ENCODE measurements at places on chromosomes 6 and 20.

DNA sequence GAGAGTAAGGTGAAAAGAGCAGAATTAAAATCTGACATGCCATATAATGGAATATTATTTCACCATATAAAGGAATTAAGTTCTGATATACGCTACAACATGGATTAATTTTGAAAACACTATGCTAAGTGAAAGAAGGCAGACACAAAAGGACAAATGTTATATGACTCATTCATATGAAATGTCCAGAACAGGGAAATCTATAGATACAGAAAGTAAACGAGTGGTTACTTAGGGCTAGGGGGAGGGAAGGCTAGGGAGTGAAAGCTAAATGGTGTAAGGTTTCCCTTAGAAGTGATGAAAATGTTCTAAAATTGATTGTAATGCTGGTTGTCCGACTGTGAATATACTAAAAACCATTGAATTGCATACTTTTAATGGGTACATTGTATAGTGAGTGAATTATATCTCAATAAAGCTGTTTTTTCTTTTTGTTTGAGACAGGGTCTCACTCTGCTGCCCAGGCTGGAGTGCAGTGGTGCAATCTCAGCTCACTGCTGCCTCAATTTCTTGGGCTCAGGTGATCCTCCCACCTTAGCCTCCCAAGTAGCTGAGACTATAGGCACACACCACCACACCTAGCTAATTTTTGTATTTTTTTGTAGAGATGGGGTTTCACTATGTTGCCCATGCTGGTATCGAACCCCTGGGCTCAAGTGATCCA, 8.2 kb downstream of the PRPH2 start:
- DNase-seq, result no peak

- no peak for DNase-seq
Observed at GRCh38 chr20:13883425-13883824, 98.6 kb downstream of the NDUFAF5 start.

DNA sequence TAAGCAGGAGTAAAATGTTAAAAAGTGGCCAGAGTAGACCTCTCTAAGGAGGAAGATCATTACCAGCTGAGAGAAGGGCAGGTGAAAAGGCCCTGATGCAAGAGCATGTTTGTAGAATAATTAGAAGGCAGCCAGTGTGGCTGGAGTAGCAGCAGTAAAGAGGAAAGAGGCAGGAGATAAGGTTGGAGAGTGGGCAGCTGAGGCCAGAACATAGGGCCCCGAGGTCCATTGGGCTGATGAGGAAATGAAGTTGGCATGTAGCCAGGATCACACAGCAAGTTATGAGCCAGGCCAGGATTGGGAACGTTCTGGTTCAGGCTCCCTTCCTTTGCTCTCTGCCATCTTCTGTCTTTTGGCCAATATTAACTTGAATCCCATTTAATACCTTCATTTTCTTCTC, 51.6 kb downstream of the RALY start:
- peak; percentile 73 for DNase-seq

GRCh38 chr20:32941155-32941885, 62.9 kb downstream of the SUN5 start:
- no peak for DNase-seq

- no peak for DNase-seq
Observed at GRCh38 chr20:62951896-62952372, 575 bp upstream of the SLC17A9 start.

DNA sequence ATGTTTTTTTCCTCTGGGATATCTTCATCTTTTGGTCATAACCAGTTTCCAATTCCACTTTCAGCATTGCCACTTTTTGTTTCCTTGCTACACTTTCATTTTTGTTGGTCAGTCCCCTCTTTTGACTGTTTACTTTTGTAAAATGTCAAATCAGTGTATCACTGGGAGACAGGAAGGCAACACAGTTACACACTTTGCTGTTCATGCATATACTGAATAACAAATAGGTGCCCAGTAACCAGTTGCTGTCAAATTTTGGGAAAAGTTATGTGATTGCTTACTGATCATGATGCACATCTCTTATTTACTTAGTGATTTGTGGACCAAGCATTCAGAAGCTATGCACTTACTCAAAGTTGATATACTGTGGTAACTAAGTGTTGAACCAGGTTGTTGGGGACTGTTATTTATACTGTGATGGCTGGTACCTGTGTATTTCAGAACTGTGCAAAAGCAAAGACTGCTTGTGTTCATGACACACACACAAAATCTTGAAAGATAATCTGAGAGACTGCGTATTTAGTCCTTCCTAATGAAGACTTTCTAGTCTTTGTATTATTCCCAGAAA, 41.0 kb downstream of the ZNF292 start:
- no peak for DNase-seq

- no peak for DNase-seq
Observed at GRCh38 chr6:48809245-48809644, 653.8 kb downstream of the MMUT start.

DNA sequence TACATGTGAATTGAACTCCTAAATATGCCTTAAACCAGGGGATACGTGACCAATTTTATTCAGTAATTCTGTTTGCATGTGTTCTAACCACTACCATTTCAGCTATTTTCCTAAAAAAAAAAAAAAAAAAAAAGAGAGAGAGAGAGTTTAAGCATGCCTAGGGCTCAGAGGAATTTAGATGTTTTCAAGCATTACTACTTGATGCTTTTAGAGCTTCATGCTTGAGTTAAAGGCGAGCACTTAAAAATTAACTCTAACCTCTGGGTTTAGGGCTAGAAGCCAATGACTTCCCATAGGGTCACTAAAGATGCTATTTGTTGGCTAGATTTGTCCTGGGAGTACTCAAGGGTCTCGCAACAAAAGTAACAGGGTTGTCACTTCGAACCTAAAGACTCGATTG, 217.7 kb downstream of the ATXN1 start:
- DNase-seq, result no peak

DNA sequence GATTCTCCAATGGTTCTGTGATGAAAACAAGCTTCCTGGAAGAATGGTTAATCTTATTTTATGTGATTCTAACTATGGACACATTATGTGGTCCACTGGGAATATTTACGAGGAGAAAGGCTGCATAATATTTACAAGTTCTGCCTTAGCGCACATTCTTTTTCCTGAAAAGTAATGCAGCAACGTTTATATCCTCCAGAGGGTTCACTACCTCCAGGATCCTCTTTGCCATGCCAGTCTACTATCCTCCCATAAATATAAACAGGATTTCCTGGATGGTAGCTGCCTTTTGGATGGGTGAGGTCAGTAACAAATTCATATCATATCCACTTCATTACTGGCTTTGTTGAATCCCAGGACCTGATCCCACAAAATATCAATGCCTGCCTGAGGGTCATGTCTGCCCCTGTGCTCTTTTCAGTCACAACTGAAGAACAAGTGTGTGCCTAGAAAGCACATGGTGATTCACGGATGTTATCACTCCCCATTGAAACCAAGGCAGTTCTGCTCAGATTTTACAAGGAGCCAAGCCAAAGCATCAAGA, 30.4 kb downstream of the ADGRF5 start:
- no peak for DNase-seq

DNA sequence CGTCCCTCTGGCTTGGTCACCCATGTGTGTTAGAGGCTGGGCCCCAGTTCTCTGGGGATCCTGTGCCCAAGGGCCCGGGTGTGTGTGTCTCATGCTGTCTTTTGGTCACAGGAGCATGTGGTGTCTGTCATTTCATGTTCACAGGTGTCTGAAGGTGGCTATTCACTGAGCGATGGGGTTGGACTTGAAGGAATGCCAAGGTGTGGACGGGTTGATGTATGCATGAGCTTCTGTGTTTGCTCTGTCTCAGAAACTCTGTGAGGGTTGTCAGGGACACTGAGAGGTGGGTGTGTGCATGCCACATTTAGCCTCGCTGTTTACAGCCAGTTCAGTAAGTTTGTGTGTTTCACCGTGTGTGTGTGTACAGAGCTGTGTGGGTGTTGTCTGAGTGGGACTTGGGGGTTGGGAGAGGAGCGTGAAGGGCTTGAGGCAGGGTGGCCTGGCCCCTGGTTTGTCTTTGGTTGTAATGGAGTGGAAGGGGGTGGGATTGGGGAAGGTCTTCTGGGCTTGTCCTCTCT, 1.2 kb downstream of the DDR1 start:
- DNase-seq, result peak; percentile 70

GRCh38 chr6:156053626-156054025, 598.0 kb upstream of the NOX3 start:
- DNase-seq, result no peak

- DNase-seq, result no peak
Observed at GRCh38 chr6:22448291-22448711, 121.1 kb upstream of the HDGFL1 start.

- DNase-seq, result no peak
Observed at GRCh38 chr20:1302685-1303541, 26.0 kb downstream of the SDCBP2 start.

DNA sequence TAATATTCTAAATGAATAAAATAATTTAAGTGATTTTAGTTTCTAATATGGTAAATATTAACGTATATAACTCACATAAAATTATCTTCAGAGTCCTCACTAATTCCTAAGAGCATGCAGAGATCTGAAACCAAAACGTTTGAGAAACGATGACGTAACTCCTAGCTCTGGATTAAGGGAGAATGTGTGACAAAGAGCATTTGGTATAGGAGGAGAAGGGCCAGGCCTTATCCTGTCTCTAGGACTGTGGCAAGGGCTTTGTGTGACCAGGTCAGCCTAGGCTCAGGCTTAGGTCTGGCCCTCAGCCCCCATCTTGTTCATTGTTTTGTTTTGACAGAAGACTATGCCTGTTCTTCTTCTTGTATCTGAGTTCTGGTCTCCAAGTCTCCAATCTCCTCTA, 19.2 kb upstream of the POLR1H start:
- no peak for DNase-seq

DNA sequence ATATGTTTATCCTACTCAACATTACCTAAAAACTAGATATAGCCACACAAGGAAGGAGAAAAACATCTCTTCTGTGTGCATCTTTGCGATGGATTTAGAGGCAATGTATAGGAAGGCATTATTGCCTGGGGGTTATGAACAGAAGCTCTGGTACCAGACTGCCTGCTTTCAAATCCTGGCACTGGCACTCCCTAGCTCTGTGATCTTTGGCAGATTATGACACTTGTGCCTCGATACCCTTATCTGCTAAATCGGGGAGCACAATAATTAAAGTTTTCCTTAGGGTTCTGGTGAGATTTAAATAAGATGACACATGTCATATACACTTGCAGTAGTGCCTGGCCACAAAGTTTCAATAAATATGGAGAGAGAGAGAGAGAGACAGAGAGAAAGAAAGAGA, 53.3 kb downstream of the SYNE1 start:
- no peak for DNase-seq

DNA sequence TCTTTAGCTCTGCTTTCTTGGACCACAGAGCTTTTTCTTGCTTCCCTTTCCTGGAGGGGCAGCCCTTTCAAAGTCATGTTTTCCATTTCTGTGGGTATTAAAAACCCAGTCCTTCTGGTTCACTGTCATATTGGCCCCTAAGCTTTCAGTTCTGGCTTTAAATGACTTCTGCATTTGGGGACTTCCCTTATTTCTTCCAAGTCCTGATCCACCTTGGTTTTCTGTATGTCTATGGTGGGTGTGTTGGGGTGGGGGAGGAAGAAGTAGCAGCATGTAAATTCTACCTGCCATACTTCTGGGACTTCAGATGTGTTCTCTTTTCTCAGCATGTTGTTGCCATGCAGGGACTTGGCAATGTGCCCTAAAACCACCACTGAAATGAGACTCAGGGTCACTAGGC, 77.1 kb upstream of the EMILIN3 start:
- DNase-seq, result no peak

GRCh38 chr6:150272976-150273315, 95.9 kb upstream of the IYD start:
- DNase-seq, result no peak

DNA sequence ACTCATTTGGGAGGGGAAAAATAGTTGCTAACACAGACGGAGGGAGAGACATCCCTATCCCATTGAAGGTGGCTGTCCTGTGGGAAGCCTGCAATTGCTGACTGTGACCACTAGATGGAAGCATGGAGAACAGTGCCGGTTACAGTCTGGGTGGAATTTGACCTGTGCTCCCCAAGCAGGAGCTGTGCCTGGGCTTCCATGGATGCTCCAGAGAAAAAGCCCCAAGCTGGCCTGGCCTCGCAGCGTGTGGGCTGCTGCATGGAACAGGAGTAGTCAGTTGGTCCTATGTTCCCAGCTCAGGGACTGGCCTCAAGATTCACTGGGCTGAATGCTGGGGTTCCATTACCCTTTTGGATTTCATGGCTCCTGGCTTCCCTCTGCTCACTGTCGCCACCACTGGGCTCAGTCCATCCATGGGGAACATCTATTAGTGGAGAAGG, 116.3 kb upstream of the CHD6 start:
- peak; percentile 75 for DNase-seq

- DNase-seq, result peak; percentile 81
Observed at GRCh38 chr6:37210313-37210968, 40.5 kb downstream of the PIM1 start.

DNA sequence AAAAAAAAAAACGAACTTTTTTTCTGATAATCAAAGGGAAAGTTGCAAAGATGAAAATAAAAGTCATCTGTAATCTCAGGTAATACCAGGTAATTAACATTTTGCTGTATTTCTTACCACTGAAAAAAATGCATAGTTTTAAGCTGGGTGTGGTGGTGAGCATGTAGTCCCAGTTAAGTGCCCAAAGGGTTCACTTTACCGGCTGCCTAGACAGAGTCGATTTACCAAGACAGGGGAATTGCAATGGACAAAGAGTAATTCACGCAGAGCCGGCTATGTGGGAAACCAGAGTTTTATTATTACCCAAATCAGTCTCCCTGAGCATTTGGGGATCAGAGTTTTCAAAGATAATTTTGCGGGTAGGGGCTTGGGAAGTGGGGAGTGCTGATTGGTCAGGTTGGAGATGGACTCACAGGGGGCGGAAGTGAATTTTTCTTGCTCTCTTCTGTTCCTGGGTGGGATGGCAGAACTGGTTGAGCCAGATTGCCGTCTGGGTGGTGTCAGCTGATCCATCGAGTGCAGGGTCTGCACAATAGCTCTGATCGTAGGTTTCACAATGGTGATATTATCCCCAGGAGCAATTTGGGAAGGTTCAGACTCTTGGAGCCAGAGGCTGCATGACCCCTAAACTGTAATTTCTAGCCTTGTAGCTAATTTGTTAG, 51.9 kb downstream of the RPF2 start:
- DNase-seq, result no peak

- DNase-seq, result no peak
Observed at GRCh38 chr20:32463642-32464400, 105.7 kb downstream of the ASXL1 start.

- no peak for DNase-seq
Observed at GRCh38 chr6:157987788-157988699, 6.4 kb downstream of the SYNJ2 start.
